ENCODE measurements at places on chromosomes 11 and 22.

DNA sequence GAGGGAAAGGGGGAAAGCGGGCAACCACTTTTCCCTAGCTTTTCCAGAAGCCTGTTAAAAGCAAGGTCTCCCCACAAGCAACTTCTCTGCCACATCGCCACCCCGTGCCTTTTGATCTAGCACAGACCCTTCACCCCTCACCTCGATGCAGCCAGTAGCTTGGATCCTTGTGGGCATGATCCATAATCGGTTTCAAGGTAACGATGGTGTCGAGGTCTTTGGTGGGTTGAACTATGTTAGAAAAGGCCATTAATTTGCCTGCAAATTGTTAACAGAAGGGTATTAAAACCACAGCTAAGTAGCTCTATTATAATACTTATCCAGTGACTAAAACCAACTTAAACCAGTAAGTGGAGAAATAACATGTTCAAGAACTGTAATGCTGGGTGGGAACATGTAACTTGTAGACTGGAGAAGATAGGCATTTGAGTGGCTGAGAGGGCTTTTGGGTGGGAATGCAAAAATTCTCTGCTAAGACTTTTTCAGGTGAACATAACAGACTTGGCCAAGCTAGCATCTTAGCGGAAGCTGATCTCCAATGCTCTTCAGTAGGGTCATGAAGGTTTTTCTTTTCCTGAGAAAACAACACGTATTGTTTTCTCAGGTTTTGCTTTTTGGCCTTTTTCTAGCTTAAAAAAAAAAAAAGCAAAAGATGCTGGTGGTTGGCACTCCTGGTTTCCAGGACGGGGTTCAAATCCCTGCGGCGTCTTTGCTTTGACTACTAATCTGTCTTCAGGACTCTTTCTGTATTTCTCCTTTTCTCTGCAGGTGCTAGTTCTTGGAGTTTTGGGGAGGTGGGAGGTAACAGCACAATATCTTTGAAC is 6.8 kb downstream of the MALAT1 start:
- DNase-seq: no peak

GRCh38 chr11:77409046-77409445 is 64.8 kb downstream of the PAK1 start:
- DNase-seq: no peak

DNA sequence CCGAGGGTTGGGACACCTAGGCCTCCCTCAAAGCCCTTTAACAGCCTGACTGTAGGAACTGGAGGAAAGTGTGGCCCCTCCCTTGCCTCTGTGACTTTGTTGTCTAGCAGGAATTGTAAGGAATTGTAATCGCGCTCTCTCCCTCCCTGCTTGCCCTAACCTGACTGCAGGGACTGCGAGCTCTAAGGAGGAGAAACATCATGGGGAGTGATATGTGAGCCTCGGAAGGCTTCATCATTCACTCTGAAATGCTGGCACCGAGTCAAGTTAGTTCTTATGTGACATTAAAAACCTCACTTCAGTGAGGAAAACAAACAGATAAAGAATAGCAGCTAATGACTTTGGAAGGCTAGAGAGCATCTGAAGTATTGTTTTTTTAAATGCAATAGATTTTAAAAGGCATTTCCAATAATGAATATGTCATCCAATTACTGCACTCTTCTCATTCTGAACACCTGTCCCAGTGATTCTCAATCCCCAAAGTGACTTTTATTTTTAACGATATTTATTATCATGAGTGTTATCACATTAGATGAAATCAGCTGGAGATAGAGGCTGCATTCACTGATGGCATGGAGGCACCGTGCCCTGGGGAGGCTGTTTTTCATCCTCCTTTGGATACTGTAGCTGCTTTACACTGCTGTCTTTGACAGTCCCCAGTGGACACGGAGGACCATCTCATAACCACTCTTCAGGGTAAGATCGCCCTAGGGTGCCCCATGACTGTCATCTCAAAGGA is 58.5 kb upstream of the NTM start:
- DNase-seq: no peak

DNA sequence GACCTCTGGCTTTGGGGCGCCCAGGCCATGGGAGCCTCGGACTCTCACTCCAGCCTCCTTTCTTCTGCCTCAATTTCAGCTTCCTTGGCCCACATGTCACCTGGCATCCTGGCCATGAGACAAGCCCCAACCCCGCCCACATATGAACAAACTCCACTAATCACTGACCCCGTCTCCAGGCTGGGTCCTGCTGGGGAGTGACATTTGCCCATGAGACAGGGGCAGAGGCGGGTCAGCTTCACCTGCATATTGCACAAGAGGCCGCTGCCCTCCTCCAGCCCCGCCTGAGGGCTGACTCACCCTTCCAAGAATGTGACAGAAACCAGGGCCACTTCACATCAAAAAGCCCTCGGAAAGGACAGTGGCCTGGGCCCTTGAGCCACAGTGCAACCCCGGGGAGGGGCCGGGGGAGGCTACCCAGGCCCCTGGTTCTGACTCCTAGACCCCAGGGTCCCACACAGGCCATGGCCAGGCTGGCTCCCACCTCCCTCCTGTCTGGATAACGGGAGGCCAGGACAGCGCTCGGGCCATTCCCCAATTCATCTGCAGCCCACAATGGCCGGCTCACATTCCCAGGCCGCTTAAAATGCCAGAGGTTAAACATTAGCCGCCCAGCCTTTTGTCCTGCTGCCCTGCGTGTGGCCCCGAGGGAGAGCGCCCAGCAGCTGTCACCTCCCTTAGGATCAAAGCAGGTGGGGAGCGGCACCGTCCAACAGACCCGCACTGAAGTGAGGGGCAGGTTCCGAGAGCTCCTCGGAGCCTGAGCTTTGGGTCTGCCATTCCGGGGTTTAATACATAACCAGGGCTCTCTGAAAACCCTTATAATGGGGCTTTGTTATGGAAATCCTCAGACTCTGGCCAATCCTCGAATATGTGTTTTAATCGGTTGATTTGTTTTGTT is 42.3 kb downstream of the TRMU start:
- no peak for DNase-seq

GRCh38 chr11:128708660-128709059 is 14.8 kb downstream of the FLI1 start:
- no peak for DNase-seq

GRCh38 chr22:27461470-27461869 is 340.1 kb downstream of the MN1 start:
- no peak for DNase-seq

All from effector CD4-positive, alpha-beta T cell (primary cell).